ENCODE measurements at places on chromosomes 2 and 18.

- DNase-seq = no peak
These were observed 62.2 kb downstream of the ADNP2 start for GRCh38 chr18:80171054-80171872.

DNA sequence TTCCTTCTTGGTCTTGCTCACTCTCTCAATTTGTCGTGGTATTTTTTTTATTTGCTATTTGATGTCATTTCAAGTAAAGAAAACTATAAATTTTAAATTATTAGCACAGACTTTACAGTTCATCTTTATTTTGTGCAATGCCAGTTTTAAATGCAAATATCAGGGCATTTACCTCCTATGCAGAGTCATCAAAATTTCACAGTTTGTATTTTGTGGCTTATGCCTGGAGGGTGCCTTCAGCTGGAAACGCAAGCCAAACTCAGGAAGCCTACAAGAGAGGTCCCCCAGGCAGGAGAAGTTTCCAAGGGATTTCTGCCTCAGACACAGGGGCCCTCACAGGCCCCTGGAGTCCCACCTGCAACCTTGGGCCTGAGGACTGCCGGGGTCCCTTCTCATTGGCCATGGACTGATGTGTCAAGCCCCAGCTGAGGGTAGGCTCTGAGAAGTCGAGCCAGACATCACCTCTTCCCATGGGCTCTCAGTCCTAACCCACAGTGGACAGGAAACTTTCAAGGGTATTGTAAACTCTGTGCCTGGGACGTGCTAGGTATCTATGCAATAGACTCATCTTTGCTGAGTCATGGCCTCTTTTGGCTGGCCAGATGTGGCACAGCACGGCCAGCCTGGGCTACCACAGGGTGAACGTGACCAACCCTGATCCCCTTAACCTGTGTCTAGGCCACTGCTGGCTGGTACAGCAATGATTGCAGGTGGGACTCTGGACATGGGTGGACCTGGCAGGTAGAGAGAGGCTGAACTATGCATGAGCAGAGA lies 236.5 kb downstream of the CELF4 start:
- no peak for DNase-seq

DNA sequence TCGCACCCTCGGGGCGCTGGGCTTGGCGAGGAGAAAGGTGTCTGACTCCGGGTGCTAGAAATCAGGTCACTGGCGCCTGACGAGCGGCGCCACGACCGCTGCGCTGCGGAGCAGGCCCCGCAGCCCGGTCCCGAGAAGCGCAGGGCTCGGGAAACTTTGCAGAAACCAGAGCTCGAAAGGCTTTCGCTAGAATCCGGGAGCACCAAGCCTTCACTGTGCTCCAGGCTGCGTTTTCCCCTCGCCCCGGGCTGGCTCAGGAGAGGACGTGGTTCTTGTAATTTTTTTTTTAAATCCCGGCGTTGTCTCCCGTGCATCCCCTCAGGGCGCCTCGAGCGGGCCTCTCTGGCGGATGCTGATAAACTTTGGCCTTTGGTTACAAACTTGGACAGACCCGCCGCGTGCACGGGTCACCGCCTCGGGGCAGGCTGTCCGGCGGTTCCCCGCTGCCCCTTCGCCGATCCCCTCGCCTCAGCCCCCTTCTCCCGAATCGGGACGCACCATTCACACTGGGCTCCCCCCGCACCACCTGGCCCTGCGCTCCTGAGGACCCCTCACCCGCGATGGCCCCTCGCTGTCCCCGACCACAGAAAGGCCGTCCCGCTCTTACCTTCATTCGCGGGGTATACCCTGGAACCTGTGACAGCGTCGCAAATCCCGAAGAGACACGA lies 419 bp downstream of the EPHA4 start:
- DNase-seq = no peak

- DNase-seq = no peak
These were observed at the start of gene GPR55 for GRCh38 chr2:230924470-230925341. GPR55 (minus strand) TSS chr2:230925242; CDS start chr2:230910962, 14,280 bp downstream.

- DNase-seq = no peak
These were observed 49.3 kb upstream of the ANKRD44 start for GRCh38 chr2:197359859-197360258.

GRCh38 chr2:216554286-216554685 lies 55.6 kb downstream of the RPL37A start:
- DNase-seq = no peak

DNA sequence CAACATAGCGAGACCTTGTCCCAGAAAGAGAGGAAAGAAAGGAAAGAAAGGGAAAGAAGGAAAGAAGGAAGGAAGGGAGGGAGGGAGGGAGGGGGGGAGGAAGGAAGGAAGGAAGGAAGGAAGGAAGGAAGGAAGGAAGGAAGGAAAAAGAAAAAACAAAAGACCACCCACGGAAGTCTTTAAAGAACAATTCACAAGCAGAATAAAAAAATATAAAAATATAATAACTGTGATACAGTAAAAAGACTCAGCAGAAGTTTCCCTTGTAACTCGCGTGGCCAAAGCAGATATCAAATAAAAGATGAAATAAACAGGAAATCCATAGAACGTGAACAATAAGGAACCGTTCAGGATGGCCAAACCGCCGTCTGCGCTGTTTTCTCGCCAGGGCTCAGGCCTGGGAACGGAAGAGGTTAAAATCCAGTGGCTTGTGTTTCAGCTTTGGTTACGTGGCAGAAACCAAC lies 1.2 kb upstream of the SLC1A4 start:
- DNase-seq = no peak

DNA sequence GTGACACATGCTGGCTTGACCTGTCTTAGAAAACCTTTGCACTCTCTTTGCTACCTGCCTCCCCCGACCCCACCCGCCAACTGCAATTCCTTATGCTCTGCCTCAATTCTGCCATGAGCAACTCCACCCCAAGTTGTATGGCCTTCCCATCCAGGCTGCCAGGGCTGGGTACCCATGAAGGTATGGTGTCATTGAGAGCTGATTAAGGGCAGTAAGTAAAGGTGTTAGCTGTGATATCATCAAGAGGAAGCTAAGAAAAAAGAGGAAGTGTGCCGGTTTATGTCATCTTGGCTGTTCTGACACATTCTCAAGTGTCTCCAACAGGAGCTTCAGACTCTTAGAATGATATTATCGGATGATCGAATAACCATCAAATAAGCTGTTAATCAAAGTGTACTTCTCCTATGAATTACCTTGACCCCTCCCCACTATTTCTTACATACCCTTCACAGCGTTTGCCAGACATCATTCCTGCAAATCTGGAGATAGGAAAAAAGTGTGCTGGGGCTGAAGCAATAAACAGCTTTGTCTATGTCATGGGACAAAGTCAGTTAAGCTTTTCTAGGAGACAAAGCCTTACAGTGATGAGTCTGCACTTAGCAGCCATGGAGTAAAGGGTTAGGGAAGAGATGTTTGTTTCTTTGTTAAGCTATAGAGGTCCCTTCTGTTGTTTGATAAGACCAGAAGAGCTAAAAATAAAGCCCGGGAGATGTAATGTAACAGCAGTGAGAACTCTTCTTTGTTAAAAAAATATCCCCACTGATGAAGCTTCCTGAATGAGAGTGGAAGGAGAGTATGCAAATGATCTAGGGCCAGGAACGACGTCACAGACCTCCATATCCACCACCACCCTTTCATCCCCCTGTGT lies 40.4 kb upstream of the SMAD2 start:
- DNase-seq = no peak

- no peak for DNase-seq
These were observed 7.2 kb downstream of the NPC1 start for GRCh38 chr18:23578891-23579653.

DNA sequence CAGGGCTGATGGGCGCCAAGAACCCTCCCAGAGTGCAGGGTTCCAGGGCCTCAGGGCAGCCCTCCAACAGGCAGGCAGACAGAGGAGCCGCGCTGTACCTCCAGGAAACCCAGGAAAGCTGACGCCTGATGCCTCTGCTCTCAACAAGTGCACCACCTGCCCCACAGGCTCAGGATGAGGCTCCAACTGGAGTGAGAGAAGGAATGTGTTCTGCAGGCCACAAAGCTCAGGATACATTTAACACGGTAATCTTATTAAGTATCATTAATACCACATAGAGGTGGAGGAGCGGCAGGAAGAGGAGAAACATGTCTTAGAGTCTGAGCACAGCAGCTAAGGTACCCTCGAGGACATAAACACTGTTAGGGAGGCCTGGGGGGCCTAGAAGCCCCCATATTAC lies 155.9 kb upstream of the CAPN13 start:
- no peak for DNase-seq

DNA sequence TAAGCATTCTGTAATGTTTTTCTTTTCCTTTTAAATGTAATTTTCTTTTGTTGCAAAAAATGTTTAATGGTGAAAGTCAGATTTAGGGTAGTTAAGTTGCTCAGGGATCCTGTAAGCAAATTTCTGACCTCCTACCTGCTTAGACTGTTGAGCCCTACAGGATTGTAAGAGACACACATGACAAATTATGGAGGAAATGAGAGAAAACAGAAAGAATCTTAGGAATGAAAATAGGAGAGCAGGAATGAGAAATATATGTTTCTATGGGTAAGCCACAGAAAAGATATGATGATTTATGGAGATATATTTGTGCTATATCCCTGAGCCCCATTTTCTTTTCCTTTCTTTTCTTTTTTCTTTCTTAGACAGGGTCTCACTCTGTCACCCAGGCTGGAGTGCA lies 28.3 kb downstream of the CYBRD1 start:
- DNase-seq = no peak

- DNase-seq = no peak
These were observed 30.1 kb downstream of the RHOB start for GRCh38 chr2:20476950-20477349.

- DNase-seq = no peak
These were observed 45.5 kb downstream of the RAB12 start for GRCh38 chr18:8654503-8655451.

DNA sequence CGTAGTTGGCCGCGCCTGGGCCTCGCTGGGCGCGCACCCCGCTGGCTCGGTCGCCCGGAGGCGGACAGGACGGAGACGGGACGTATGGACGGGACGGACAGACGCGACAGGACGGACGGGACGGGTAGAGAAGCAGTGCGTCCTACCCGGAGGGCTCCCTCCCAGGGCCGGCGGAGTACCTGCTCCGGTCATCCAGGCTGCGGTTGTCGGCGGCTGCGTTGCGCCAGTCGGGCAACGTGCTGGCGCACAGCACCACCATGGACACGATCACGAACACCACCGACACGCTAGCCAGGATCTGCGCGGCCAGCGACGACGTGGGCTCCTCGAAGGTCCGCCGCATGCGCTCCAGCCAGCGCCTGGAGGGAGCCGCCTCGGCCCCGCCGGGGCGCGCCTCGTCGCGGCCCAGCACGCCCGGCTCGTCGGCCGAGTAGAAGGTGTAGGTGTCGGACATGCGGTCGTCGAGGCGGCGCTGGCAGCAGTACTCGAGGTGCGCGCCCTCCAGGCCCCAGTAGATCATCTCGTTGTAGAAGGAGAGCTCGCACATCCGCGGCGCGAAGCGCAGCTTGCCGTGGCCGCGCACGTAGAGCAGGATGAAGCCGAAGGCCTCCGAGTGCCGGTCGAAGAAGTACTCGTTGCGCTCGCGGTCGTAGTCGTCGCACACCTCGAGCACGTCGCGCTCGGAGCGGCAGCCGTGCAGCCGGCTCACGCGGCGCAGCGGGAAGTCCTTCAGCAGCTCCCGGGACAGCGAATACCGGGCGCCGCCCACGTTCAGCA lies 903 bp downstream of the KCNG3 start:
- DNase-seq = no peak

DNA sequence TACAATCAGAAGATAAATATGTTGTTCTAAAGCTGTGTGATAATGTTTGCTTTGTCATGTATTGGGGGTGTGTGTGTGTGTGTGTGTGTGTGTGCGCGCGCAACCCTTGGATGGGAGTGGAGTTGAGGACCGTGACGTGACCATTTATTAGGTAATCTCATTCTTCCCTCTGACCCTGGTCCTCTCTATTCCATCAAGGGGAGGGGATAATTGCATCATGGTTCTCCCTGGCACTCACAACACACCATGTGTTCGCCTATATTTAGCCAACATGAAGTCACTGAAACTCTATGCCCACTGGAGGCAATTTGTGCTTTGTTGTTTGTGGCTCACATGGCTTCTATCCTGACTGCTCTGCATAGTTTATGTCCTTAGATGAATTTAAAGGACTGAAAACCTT lies 79.8 kb upstream of the LRPPRC start:
- no peak for DNase-seq

- no peak for DNase-seq
These were observed 47.6 kb downstream of the TNS1 start for GRCh38 chr2:217954971-217955740.

DNA sequence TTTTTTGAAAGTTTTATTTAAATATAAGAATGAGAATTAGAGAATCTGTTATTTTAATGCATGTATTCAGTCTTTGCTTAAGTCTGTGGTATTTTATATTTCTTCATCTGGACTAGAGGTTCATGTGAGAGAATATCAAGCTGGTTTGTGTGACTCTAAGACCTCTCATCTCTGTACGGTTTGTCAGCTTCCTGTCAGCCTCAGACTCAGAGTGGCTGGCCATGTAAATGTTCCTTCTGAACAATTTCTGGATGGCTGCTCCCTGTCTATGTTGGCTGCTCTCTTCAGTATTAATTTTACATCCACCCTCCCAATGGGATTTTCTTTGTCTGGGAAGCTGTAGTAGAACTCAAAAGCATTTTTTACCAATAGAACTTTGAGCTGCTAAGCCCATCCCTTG lies 225.3 kb upstream of the THUMPD2 start:
- DNase-seq = no peak

- no peak for DNase-seq
These were observed 229.6 kb downstream of the LOXHD1 start for GRCh38 chr18:46427216-46427995.

DNA sequence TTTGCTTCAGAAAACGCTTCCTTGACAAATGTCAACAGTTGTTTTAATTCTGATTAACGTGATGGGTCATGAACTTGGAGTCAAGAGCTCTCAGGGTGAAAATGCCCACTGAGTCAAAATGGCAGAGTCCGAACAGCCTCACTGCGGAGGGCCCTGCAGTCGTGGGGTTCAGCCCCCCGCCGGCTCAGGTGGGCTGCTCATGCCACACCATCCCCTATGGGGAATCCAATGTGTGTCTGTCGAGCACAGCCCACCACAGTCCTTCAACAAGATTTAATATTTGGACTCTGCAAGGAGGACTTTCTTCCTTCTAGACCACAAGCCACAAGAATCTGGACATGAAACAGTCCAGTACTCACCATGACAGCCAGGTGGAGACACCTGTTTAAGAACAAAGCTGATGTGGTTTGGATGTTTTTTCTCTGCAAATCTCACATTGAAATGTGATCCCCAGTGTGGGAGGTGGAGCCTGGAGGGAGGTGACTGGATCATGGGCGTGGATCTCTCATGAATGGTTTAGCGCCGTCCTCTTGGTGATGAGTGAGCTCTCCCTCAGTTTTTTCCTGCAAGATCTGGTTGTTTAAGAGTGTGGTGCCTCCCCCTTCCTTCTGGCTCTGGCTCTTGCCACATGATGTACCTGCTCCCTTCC lies 201.0 kb downstream of the NDUFA10 start:
- peak; percentile 75 for DNase-seq

DNA sequence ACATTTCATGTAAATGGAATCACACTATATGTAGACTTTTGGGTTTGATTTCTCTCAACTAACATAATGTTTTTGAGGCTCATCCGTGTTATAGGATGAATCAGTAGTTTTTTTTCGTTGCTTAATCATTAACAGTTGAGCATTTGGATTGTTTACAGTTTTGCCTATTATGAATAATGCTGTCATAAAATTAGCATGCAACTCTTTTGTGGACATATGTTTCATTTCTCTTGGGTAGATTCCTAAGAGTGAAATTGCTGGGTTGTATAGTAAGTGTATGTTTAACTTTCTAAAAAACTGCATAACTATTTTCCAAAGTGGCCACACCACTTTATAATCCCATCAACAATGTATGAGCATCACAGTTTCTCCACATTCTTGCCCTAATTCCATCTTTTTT lies 7.7 kb upstream of the RHBDD1 start:
- DNase-seq = no peak
